Common myeloid progenitor, CD34-positive (primary cell): ENCODE measurements at places on chromosomes 6 and 20.

DNA sequence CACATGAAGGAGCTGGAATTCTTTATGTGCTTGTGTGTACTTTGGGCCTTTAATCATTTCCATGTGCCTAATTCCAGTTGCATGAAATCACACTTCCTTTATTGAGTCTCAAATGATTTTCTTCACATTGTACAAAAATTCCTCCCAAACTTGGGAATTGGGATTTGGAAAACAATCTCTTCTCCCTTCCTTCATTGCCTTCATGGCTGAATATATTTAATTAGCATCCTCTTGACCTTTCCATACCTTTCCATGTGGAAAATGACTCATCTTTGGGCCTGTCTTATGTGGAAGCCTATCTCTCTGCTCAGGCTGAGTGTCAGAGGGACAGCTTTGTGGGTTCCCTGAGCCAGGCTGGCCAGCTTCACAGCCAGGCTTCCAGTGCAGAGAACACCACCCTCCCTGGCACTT is 33.0 kb upstream of the CDH4 start:
- no peak for DNase-seq

- no peak for DNase-seq
Measured at GRCh38 chr20:59062081-59062480, 19.5 kb upstream of the PRELID3B start.

DNA sequence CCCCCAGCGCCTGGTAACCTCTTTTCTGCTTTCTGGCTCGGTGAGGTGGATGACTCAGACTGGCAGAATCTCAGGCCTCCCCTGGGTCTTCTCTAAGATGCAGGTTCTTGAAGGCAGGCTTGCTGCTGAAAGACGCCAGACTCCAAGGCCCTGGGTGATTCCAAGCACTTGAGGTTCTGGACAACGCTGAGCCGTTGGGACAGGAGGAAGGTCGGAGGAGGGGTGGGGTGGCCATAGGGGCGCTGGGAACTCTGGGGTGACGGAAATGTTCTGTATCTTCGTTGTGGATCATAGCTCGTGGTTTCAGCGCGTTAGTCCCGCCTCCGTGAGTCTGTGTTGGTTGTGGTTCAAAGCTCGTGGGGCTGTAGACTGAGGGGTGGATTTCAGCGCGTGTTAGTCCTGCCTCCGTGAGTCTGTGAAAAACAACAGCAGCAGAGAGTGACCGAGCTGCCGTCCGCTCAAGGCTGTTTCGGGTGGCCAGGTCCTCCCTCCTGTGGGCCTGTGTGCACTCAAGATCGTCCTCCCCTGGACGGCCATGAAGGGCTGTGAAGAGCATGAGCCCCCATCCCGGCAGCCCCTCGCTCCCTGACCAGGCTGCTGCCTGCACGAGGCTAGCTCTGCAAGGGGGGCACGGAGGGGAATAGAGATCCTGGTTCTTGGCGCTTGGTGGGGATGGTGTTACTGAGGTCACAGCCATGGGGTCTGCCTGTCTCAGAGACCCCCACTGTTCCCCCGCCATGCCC is 7.7 kb downstream of the NTSR1 start:
- DNase-seq, result no peak

DNA sequence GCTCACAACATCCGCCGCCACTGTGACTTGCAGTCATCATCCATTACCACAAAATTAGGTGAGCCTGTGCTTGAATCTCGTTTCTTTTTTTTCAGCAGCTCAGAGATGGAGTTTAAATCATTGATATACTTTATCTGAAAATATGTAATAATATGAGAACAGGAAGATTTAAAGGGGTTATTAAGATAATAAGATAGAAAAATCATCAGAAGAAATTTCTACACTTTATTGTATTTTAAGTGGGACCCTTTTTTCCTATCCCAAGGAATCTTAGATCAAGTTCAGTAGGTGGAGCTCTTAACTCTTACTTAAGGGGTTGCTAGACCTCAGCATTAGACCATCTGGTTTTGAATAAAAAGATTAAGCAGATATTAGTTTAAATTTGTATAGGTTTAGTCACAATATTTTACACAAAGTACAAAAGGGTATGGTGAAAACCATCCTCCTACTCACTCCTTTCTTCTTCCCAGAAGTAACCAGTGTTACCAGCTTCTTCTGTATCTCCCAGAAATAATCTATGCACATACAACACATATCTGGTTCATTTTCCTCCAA is 9.4 kb upstream of the NCOA7 start:
- DNase-seq, result peak; percentile 73

GRCh38 chr6:72461144-72461543 is 160.7 kb upstream of the KCNQ5 start:
- DNase-seq, result no peak

- no peak for DNase-seq
Measured at GRCh38 chr6:30826961-30827342, 57.4 kb upstream of the DDR1 start.

DNA sequence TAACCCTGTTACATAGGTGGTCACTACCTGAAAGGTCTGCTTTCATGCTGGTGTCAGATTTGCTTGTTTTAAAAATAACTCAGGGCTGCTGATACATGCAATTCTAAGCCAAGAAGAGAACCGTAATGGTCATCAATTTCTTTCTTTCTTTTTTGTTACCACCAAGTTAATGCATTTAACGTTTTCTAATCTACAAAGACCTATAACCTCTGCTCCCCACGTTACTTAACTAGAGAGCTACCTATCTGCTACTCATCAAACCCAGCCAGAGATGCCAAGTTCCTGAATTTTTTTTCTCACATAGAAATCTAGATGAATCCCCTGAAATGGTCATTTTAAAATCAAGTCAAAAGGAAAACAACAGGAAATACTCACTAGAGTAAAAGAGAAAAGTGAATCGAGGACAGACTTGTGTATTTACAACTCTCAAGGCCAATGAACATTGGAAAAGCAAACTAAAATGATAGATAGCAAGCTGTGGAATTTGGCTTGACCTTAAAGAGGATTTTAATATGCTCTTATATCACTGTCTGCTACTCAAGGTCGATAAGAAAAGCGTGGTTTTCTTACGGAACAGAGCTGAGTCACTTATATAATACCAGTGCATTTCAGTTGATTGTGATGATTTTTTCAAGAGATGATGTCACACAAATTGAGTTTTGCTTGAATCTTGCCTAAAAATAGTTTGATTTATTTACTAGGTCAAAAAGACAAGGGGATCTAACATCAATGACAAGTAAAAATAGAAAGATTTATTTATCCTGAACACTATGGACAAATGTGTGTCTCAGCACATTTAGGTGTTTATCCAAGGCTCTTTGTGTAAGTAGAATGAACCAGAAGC is 67.9 kb downstream of the SGK1 start:
- DNase-seq, result no peak

DNA sequence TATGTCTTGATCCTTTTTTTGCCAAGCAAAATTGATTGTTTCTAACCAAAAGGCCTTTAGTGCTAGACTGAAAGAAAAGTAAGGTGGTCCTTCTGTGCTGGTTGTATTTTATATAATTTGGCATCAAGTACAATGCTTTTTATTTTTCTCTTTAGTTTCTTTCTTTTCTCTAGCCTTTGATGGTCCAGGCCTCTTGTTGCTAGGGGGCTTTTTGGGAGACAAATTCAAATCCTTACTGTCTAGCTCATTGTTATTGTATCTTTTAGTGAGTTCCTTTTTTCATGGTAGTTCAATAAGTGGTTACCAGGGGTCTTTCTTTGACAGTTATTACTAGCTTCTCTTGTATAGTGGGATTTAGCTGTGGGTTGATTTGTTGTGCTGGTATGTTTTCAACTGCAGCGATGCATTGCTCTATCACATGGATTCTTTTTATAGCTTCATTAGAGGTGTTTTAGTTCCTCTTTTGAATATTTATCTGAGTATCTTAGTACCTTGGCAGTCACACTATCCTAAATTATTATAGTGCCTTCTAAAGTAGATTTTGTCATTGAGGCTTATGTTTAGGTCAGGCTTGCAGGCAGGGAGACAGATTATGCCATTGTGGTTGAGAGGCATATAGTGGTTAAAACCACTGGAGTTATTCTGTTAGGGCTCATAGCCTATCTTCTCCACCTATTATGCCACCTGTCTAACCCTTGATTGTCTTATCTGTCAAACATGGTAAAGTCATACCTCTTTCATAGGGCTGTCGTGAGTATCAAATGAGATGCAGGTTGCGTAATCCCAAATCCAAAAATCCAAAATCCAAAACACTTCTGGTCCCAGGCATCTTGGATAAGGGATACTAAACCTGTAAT is 49.5 kb downstream of the KCNS1 start:
- no peak for DNase-seq

GRCh38 chr6:148520109-148520841 is 177.6 kb downstream of the SASH1 start:
- DNase-seq, result peak; percentile 16

DNA sequence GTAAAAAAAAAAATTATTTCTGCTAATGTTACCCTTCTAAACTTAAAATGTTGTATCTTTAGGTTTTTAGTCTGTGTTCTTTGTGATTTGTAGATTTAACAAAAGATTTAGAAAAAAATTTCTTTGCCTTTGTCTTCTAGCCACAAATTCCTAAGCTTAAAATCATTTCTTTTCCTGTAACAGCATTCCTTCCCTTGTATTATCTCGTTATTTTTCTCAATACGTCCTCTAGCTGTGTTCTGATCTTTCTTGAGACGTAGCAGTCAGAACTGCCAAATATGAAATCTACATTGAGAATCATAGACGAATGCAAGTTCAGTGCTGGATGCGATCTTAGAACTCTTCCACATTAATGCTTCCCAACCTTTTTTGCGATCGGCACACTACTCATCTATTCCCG is 283.1 kb downstream of the UTRN start:
- DNase-seq, result no peak

GRCh38 chr20:41051009-41051825 is 22.6 kb downstream of the TOP1 start:
- DNase-seq, result no peak

DNA sequence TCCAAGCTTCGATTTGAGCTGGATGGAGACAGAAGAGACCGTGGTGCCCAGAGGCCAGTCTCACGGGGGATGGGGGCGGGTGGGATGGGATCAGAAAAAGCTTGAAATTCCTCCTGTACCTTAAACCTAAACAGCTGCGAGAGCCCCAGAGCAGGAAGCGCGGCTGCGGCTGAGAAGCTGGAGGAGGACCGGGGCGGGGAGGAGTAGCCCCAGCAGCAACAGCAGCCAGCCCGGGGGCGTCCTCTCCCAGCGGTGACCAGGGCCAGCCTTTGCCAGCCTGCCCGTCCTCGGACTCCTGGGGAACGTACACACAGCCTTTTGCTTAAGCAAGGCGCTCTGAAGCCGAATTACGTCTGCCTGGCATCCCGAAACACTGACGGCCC is 17.4 kb upstream of the PRDM13 start:
- no peak for DNase-seq

DNA sequence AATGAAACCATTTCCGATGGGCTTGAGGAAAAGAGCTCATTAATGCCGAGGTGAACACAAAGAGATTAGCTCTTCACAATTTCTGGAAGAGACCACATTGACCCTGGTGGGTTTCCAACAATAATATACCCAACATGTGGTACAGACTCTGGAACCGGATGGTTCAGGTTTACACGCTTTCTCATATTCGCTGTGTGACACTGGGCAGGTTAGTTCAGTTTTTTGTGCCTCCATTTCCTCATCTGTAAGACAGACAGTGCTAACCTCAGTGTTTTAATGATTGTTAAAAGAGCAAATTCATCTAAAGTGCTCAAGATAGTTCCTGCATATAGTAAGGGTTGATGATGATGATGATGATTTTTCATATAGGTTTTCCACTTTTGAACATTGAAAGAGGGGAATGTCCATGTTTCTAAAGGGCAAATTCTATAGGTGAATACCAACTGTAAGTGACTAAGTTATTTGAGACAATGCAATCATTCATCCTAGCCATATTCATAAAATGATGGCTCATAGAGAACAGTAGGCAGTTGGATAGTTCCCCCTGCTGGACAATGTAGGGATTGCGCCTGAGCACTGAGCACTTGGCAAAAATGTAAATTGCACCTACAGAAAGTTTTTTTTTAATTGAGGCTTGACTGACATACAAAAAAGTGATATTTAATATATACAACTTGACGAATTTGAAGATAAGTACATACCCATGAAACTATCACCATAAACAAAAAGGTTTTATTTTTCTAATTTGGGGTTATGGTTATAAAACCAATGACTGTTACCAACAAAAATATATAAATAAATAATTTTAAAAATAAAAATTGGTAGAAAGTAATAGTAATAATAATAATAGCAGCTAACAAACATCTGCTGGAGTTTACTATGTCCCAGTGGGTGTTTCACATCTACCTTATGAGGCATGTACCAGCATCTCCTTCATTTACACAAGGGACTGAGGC is 2.1 kb upstream of the PERP start:
- DNase-seq, result peak; percentile 78

DNA sequence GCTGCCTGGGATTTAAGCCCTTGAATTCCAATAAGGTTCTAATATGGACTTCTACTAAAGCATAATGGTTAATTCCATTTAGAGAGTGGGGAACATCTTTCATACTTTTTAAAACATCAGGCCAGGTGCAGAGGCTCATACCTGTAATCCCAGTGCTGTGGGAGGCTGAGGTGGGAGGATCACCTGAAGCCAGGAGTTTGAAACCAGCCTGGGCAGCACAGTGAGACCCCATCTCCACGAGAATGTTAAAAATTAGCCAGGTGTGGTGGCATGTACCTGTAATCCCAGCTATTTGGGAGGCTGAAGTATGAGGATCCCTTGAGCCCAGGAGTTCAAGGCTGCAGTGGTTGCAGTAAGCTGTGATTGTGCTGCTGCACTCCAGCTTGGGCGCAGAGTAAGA is 35.0 kb downstream of the E2F3 start:
- no peak for DNase-seq

DNA sequence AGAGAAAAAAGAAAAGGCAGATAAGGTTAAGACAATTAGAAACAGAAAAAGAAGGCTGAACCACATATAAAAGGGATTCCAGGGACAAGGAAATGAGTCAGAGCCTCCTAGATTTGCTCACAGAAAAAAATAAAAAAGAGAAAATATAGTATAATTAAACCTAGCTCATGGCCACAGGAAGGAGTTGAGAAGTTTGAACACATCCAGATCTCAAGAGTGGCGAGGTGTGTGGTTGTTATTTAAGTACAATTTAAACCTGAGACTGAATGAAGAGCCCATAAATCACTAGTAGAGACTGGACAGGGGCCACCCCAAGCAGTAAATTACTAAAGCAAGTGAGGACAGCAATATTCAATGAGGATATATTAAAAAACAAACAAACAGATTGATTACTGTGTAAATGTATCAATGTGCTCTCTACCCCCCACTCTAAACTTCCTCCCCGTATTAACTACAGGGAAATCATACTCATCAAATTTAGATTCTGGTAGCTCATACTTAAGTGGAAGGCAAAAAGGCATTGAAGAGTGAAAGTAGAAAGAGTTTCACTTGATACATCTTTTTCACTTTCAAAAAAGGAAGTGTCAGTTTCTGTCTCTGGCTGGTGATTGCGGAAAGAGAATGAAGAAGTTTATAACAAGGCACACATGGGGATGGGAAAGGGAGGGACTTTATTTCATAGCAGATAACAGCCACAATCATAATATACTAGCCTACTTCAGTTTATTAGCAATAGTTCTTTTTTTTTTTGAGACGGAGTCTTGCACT is 49.3 kb upstream of the SCAF8 start:
- DNase-seq, result peak; percentile 92

DNA sequence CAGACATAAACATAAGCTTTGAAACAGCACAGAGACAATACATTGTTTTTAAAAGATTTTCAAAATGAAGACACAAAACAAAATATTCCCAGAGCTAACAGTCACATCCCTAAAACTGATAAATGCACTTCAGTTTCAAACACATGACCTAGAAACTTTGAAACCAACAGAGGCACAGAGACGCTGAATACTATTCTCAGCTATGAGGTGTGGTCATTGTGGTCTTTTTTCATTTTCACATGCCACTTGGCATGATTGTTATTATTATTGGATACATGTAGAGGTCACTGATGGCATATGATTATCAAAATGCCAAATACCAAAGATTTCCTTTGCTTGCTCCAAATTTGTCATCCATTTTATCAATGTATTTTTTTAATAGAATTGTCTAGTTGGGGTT is 306.9 kb downstream of the QKI start:
- no peak for DNase-seq
